Memory B cell (primary cell): ENCODE measurements at places on chromosomes 2 and 18.

- DNase-seq, result no peak
Measured at GRCh38 chr2:75390169-75390568, 170.6 kb downstream of the EVA1A start.

- no peak for DNase-seq
Measured at GRCh38 chr2:32865399-32866068, 81.2 kb upstream of the LTBP1 start.

DNA sequence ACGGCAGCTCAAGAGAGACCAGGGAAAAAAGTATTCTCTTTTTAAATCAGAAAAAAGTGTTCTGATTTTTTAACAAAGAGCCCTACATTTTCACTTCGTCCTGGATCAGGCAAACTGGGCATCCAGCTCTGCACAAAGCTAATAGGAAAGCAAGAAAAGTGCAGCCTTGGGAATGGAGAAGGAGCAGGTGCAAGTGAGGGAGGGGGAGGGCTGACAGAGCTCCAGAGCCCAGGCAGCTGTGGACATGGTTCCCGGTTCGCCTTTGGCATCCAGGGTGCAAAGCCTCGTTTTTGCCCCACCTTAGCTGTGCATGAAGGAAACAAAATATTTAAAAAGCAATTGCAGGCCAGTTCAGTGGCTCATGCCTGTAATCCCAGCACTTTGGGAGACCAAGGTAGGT is 82.2 kb downstream of the FAM124B start:
- no peak for DNase-seq

DNA sequence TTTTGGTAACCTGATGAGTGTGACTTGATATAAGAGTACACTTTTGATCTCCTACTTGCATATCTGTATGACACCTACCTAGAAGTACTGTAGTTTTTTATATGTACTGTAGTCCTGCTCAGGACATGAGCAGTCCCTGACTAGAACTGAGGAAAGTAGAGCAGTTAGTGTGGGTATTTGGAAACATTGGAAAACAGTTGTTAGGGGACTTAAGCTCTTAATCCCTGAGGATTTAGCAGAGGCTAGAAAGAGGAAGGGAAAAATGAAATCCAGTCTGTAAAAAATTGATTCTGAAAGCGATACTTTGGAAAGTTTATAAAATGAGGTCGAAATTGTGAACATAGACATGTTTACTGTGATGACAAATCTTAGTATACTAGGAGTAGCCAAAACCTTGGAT is 125.6 kb downstream of the NCOA1 start:
- no peak for DNase-seq

- no peak for DNase-seq
Measured at GRCh38 chr2:29281086-29281915, 166.1 kb downstream of the CLIP4 start.

DNA sequence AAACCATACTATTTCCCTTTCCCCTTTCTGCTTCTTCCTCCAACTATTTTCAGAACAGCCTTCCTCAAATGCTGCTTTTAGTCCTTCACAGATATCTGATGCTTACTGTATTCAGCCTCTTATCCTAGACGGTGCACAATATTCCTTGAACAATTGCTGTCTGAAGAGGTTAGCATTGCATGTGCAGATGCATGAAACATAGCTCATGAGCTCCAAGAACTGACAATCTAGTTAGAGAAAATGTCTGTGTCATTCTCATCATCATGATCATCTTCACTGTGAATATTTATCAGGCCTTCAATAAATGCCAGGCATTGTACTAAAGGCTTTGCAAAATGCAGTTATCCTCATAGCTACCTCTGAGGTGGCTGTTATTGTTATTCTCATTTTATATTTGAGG is 190.7 kb downstream of the DNER start:
- DNase-seq, result no peak

DNA sequence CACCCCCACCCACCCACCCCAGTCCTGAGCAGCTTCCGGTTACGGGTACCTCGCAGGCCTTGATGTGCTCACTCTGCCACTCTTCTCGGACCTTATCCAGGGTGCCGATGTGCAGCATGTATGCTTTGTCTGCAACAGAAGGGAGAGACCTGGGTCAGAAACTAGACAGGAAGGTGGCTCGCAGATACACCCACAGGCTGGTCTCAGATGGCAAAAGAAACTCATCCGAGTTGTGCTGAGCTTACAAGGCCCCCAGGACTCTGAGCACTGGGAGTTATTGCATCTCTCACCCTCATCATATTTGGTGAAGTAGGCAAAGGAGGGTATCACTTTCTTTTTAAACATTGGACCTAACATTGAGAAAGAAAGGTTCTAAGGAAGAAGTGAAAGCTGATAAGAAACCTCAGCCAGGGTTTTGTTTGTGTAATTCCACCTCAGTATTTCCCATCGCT is 30.6 kb upstream of the EPG5 start:
- DNase-seq, result no peak

- DNase-seq, result no peak
Measured at GRCh38 chr2:180413336-180413735, 406.2 kb upstream of the CWC22 start.

GRCh38 chr2:173053043-173053699 is 22.5 kb upstream of the MAP3K20 start:
- no peak for DNase-seq

GRCh38 chr18:44981121-44981520 is 300.4 kb downstream of the SETBP1 start:
- no peak for DNase-seq

DNA sequence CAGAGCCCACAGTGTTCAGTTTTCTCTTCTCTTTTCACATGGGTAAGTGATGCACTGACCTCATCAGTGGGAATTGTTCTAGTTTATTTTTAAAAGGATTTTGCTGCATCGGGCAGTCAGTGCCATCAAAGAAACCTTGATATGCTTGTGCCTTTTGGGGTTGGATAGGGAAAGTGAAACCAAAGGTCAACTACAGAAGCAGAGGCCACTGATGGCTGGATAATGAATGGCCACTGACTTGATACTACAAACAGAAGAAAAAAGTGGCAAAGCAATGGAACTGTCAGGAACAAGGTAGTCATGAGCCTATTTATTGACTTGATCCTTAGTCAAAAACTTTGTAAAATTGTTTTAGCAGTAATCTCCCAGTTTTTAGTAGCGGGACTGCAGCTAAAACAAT is 636.3 kb upstream of the ZEB2 start:
- DNase-seq, result no peak

DNA sequence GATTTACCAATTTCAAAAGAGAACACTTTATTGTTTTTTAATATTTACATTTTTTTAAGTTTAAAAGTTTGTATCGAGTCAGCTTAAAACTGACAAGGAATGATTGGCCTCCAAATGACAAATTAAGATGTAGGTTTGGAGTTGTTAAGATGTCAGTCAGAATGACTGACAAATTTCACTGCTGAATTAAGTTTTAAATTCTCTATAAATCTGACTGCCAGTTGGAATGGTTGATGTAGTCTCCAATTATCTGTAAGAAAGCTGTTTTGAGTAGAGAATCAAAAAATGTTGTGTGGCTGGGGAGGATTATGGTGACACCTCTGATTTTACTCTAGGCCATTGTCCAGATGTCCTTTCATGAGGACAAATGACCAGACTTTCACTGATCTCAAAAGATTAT is 165.3 kb upstream of the CDH20 start:
- DNase-seq, result no peak

DNA sequence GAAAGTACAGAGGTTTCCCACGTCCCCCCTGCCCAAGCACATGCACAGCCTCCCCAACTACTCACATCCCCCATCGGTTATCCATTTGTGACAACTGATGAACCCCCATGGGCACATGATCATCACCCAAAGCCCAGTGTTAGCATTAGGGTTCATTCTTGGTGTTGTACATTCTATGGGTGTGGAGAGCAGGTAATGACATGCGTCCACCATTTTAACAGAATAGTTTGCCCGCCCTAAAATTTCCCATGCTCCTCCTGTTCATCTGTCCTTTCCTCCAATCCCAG is 74.3 kb downstream of the LONRF2 start:
- DNase-seq, result peak; percentile 29

DNA sequence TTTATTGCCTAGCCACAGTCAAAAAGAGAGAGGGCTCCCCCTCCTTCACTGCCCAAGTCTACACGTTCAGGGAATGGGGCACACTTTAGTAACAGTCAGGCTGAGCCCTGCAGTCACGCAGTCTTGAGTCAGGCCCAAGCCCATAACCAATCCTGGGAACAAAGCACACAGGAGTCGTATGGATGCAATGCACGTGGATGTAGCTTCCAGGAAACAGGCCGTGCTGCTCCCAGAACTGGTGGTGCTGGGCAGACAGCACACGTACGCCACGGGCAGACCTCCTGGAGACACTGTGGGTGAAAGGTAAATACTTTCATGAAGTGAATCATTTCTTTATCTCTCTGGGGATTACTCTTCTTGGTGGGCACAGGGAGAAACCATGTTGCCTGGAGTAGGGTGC is 30.0 kb upstream of the MBP start:
- no peak for DNase-seq

DNA sequence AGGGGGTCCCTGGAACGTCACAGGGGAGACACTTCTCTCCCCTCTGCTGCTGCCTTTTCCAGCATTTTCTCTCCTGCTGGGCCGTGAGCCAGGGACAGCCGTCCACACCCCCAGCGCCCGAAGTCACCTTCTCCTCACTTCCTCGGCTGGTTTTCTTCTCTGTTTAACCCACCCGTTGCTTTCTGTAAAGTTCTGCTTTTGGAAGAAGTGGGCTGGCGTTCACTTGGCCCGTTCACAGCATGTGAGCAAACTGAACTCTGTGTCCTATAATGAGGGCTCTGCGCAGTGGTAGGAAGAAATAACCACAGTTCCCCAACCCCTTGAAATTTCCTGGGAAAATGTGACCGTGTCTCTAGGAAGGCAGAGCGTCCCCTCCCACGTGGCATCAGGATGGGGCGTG is 187.0 kb upstream of the HDAC4 start:
- no peak for DNase-seq

DNA sequence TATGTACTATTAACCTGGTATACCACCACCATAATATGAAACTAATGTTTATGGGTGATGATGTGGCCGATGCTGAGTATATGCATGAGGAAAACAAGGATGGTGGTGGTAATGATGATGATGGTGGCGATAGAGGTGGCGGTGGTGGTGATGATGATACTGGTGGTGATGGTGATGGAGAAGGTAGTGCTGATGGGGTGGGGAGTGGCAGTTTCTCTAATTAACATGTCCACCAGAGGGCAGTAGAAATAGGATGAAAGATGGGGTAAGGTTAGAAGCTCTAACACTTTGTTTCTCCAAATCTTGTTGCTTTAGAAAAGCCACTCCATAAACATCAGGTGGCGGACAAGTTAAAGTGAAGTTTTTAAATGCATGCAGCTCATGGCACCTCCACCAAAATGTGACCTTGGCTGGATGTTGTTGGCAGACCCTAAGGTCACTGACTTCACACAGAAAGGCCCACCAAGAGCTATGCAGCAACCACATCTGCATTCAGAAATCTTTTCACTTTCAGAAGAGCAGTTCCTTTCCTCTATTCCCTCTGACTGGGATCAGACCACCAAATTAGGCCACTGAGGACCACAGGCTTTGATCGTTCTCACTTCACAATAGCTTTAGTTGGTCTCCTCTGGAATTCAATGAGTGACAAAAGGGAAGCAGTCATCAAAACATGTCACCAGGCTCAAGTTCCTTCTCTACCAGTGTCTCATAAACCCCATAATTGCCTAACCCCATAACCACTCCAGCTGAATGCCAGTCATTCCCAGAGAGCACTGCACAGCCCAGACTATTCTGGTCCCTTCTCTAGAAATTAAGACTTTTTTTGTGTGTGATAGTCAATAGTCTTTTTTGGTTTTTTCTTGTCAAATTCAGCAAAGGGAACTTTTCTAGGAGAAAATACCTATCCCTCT is 7.5 kb upstream of the BCL11A start:
- DNase-seq, result no peak

GRCh38 chr2:40038646-40039045 is 259.6 kb upstream of the THUMPD2 start:
- DNase-seq, result no peak

DNA sequence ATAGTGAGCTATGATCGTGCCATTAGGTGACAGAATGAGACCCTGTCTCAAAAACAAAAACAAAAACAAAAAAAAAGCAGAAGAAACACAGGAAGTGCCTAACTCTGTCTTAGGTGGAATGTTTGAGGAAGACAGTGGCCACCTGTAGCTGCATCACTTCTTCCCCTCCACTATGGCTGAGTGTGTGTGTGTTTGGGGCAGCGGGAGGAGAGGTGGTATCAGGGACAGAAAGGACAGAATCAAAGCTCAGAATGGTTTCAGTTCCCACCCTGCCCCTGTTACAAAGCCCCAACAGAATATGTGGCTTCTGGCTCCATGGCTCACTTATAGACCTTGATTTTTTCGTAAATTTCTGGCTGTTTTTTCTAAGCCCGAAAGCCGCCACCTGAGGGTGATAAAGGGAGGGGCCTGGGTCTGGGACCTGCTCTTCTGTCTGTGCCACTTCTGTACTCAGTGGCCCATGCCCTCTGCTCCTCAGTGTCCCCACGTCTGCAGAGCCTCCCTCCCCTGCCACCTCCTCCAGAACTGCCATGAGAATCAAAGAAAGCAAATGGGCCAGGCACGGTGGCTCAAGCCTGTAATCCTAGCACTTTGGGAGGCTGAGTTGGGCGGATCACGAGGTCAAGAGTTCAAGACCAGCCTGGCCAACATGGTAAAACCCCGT is 27.4 kb downstream of the SERTAD2 start:
- no peak for DNase-seq
